ENCODE measurements at places on chromosomes 16 and 17.
A peak's percentile ranks its signal among the peaks of the same experiment; 100 is the strongest.

GRCh38 chr17:44766409-44767038 lies 7.7 kb downstream of the ADAM11 start:
- DNase-seq = no peak

DNA sequence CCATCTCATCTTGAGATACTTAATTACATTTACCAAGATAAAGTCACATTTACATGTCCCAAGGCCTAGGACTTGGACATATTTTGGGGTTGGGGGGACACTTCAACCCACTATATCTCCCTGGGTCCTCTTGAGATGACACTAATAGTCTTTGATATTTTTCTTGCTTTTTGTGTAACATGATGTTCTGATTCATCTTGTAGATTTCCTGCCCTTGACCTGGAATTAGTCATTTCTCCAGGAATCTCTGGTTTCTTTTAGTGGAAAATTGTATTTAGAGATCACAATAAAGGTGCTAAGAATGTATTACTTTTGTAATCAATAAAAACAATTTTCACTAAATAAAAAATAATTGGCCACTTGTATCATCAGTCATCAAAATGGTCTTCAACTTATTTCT lies 157.3 kb downstream of the VPS53 start:
- DNase-seq = no peak

DNA sequence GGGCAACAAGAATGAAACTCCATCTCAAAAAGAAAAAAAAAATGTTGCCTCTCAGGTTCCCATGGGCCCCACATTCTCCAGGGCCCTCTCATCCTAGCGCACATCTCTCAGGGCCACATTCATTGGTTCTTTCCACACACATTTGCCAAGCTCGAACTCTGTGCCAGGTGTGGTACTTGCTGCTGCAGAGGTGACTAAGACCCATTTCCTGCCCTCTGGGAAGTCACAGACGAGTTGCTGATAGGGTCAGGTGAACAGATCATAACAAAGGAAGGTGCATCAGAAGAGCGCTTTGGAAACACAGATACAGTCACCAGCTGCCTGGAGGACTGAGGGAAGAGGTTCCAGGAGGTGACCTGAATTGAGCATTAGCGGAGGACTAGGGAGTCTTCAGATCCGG lies 1.0 kb downstream of the GSDMA start:
- DNase-seq = no peak

DNA sequence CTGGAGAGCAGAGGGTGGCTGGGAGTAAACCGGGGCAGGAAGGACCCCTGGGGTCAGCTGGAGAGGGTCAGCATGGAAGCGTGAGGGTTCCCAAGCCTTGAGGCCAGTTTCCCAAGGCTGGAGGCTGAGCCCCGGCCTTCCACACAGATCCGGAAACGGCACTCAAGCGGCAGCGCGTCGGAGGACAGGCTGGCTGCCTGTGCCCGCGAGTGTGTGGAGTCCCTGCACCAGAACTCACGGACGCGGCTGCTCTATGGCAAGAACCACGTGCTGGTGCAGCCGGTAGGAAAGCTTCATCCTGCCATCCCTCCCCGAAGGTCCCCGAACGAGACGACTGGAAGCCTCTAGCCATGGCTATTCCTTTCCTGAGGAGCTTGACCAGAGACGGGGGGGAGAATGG lies 26.0 kb downstream of the SGSM2 start:
- no peak for DNase-seq

- no peak for DNase-seq
Observed at GRCh38 chr17:50013079-50013478, 18.1 kb upstream of the DLX3 start.

DNA sequence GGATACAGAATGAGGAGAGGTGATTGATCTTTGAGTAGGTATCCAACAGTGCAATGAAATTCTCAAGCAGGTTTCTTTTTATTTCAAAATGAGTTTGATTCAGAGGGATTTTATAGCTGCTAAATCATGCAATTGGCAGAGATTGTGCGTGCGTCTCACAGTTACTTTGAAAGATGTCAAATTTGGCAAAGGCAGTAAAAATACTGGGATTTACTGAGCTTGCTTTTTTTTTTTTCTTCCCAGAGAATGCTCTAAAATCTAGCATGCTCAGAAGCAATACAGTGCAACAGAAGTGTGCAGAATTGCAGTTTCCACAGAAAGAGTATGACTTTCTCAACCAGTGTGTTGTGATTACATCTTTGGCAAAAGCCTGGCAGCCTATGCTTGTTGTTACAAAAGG lies 410.7 kb upstream of the GOT2 start:
- no peak for DNase-seq

GRCh38 chr17:45235416-45236281 lies 14.0 kb downstream of the FMNL1 start:
- DNase-seq = peak; percentile 71

GRCh38 chr16:8679151-8679550 lies 4.7 kb downstream of the ABAT start:
- DNase-seq = no peak

DNA sequence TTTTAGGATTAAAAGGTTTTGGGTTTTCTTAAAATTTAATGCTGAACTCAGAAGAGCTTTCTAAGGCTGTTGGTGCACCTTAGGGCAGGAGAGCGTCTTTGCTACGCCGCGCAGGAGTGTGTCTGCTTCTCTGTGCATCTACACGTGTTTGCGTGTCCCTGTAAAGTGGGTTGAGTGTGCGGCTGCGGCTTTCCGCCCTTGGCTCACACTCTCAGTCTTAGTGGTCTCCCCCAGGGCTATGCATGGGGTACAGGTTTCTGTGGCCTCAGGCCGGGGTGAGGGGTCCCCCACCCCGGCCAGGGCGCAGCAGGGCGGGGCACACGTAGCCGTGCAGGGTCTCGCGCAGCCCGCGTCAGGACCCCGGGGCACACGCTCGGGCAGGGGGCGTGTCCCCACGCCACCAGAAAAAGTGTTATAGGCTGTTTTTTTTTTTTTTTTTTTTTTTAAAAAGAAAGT lies 727 bp upstream of the TENT4B start:
- DNase-seq = peak; percentile 63

- DNase-seq = peak; percentile 38
Observed at GRCh38 chr17:57284984-57285646, 28.8 kb downstream of the MSI2 start.

GRCh38 chr16:66874079-66874775 lies 6.1 kb upstream of the PDP2 start:
- DNase-seq = no peak

DNA sequence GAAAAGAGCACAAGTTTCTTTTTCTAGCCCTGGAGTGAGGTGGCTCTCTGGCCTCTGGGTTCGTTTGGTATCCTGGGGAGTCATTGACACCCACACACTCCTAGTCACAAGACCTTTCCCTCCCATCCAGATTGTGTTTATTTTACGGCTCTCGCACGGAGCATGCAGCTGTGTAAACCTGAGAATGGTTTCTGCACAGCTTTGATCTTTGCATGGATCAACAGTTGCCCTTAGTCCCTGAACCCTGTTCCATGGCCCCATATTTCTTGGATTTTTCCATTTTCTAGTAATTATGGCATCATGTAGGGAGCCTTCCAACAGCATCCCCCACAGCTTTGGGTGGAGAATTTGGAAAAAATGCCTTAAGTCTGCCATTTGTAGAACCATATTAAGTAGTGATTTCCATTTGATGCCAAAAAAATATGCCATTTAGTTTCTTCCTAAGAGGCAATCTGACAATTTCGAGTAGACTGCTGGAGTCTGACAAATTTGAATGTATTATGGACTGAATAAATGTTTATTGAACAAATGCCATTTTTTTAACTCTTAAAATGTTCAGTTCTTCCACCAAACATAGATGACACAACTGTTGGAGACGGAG lies 197.7 kb downstream of the WWOX start:
- no peak for DNase-seq

DNA sequence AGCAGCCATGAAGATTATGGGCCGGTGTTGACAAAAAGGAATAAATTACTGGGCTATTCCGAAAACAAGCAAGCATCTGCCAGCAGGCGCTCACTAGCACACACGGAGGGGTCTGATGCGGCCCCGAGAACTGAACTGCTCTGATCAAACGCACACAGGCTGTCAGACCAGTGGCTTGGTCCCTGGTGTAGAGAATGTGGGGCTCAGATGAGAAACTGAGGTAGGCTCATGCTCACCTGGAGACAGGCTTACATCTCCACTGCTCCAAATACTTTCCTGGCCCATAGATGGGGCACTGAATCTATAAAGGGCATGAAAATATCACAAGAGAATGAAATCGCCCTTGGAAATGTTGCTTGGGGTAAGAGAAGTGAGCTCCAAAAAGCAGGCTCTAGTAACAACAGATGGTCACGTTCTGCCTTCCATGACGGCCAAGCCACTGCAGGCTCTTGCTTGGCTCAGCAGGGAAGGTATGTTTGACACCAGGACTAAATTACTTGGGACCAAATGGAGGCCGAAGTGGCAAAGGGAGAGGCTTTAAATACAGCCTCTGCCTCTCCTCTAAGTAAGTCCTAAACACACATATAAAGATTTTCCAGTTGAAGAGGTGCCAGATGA lies 5.4 kb downstream of the ABR start:
- DNase-seq = no peak

GRCh38 chr16:30958175-30959079 lies 873 bp downstream of the SETD1A start:
- DNase-seq = no peak

DNA sequence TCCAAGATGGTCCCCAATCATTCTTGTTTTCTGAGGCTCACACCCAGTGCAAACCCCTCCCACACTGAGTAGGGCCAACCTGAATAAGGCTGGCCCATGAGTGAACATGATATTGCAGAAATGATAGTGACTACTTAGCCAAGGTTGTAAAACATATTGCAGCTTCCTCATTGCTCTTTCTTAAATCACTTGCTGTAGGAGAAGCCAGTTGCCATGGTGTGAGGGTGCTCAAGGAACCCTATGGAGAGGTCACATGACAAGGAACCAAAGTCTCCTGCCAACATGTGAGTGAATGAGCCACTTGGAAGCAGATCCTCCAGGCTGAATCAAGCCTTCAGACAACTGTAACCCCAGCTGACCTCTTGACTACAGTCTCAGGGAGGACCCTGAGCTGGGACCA lies 191.4 kb downstream of the RGS9 start:
- DNase-seq = no peak

DNA sequence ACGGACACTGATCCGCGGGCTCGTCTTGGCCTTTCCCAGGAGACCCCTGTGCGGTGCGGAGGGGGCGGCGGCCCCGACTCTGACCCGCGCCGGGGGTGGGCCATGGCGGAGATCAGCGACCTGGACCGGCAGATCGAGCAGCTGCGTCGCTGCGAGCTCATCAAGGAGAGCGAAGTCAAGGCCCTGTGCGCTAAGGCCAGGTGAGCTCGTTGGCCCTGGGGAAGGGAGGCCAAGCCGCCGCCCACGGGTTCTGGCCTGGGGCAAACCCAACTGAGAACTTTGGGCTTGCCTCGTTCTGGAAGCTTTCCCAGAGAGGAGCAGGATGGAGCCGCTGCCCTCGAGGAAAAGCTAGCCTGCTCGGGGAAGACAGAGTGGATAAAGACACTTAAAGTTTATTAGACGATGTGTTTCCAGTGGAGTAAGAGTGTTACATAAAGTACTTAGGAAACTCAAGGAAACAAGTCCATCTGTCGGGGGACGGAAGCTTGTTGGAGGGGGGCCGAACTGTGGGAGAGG lies 540 bp downstream of the PPP4C start:
- DNase-seq = no peak

GRCh38 chr16:81693041-81693743 lies 85.9 kb upstream of the PLCG2 start:
- DNase-seq = no peak

DNA sequence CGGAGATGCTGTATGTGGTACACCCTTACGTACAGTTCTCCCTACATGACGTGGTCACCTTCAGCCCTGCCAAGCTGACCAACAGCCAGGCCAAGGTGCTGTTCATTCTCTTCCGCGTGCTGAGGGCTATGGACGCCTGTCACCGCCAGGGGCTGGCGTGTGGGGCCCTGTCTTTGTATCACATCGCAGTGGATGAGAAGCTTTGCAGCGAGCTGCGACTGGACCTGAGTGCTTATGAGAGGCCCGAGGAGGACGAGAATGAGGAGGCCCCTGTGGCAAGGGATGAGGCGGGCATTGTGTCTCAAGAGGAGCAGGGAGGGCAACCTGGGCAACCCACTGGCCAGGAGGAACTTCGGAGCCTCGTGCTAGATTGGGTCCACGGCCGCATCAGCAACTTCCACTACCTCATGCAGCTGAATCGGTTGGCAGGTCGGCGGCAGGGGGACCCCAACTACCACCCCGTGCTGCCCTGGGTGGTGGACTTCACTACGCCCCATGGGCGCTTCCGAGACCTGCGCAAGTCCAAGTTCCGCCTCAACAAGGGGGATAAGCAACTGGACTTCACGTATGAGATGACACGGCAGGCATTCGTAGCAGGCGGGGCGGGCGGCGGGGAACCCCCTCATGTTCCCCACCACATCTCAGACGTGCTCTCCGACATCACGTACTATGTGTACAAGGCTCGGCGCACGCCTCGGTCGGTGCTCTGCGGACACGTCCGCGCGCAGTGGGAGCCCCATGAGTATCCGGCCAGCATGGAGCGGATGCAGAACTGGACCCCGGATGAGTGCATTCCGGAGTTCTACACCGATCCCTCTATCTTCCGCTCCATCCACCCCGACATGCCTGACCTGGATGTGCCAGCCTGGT lies 1.4 kb downstream of the WDR81 start:
- no peak for DNase-seq

GRCh38 chr17:42276609-42277341 lies 584 bp upstream of the STAT5B start:
- DNase-seq = peak; percentile 44

- no peak for DNase-seq
Observed at GRCh38 chr17:16129441-16130205, 85.7 kb downstream of the NCOR1 start.

- no peak for DNase-seq
Observed at GRCh38 chr17:47064684-47065083, 85.6 kb upstream of the RPRML start.

GRCh38 chr16:1398826-1399581 lies 15.5 kb downstream of the UNKL start:
- no peak for DNase-seq

GRCh38 chr17:8629371-8630226 lies 926 bp downstream of the MYH10 start:
- DNase-seq = no peak

DNA sequence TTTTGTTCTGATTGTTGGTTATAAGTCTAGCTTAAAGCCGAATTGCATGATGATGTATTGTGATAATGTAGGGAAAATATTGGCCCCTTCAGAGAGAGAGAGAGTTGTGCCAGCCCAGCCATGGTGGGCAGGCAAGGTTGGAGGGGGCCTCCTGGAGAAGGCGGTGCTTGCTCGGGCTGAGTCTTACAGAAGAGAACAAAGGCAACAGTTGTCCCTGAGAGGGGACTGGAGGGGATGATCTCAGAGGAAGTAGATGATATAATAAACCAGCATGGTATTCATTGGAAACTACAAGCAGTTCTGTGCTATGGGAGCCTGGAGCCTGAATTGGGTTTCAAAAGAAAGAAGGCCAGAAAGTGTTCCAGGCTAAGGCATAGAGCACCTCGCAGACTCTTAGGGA lies 173.8 kb downstream of the RPTOR start:
- DNase-seq = no peak

DNA sequence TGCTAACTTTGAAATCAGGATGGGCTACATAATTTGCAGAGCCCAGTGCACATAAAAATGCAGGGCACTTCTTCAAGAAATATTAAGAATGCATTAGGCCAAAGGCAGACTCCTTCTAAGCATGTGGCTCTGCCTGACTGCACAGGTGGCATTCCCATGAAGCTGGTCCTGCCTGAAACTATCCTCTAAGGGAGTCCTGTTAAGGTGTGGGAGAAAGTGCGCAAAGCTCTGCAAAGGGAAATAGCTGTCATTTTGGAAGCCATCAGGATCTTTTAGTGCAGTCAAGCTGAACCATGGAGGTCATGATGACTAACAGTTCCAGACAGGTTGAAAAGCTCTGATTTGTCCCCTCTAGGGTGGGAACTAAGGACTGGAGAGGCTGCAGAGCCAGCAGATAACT lies 41.9 kb upstream of the CRHR1 start:
- DNase-seq = no peak
